Renal cortical epithelial cell (primary cell): ENCODE measurements at places on chromosomes 3 and 15. TPM values are rescaled to one million over a fixed set of nuclear protein-coding genes. Genes with fewer than 3 reads are reported as not detected.

DNA sequence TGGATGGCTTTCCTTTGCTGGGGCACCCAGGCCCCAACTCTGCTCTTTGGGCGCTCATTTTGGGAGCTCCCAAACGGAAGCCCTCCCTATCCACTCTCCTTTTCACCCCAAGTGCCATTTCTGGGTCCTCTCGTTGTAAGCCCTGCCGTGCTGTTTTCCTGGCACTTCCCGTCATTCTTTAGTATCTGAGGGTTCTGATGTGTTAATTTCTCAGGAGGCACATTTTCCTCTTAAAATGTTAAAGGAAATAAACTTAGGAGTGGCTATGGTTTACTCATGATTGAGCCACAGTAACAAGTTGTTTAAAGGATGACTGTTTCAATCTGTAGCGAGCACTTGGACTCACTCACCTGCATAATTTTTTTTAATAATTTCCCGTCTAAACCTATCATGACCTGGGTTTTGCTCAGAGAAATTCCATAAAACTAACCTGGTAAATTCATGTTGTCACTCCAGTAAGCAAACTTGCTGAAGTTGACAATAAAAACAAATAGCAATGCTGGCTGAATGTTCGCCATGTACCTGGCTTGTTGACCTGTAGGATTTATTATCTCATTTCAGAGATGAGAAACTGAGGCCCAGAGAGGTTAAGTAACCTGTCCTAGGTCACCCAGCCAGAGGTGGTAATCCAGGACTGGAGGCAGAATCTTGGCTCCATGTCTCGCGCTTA, 10.6 kb downstream of the ALDH1A3 start:
- DNase-seq = peak; percentile 23

DNA sequence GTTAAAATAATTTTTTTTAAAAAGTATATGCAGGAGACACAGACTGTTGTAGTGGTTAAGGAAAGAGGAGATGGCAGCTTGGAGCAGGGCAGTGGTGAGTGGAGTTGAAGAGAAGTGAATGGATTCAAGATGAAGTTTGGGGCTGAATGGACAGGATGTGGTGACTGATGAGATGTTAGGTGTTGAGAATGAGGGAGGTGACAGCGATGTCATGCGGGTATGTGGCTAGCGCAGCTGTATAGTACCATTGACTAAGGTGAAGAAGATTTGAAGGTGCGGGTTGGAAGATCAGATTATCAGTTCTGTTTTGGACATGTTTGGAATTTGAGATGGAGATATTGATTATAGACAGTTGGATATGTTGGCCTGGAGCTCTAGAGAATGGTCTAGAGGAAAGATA, 20.1 kb downstream of the FBXO22 start:
- no peak for DNase-seq

DNA sequence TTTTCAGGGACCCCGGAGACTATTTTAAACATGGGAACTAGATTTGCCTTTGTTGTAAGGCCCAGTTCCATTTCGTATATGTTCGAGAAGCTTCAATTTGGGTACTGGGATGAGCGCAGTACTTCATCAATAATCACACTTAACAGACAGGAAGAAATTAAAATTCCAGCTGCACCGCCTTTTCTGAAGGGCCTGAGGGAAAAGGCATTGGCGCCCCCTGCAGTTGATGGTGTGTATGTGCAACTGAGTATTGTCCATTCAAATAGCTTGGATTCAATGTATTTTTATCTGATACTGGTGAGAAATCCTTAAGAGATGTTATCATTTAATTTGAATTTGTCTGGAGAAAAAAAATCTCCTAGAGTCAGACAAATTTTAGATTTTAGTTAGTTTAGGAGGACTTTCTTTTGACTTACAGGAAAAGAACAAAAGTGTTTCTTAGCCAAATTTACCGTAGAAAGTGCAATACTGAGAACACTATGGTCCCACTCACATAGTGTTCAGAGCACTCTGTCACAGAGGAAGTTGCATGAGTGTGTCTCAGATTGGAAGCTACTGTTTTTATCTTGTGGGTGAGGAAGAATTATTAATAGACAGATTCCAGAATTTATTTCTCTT, 5.4 kb upstream of the ALDH1A2 start:
- peak; percentile 47 for DNase-seq

DNA sequence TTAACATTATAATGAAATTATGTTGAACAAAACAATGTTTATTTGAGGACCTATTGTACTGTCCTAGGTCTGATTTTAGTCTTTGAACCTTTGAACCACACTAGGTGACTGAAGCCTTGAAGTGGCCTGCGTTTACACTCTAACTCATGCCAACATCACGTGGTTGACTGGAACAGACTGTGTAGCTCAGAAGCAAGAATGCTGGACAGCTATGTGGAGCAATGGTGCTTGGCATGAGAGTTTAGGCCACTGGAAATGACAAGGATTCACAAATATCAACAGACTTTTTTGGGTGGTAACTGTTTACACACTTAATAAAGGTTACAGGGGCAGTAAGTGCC, 391.5 kb downstream of the RAP2B start:
- peak; percentile 1 for DNase-seq

DNA sequence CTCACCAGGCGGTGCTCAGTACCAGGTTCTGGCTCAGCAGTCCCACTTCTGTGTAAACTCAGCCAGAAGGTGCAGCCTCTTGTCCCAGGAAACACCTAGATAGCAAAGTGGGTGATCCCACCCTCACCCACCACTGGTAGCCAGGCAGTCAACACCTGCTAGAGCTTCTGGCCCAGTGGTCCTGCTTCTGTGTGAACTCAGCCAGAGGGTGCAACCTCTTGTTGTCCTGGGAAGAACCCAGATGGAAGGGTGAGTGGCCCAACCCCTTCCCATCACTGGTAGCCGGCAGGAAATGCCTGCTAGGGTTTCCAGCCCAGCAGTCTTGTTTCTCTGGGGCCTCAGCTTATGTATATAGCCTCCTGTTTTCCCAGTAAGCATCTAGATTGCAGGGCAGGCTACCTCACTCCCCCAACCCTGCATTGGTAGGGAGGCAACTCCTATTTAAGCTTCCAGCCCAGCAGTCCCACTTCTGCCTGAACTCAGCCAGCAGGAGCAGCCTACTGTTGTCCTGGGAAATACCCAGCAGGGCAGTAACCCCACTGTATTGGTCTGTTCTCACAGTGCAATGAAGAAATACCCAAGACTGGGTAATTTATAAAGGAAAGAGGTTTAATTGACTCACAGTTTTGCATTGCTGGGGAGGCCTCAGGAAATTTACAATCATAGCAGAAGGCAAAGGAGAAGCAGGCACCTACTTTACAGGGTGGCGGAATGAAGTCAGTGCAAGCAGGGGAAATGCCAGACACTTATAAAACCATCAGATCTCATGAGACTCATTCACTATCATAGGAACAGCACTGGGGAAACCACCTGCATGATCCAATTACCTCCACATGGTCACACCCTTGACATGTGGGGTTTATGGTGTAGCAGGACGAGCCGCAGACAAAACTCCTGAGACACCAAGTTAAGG, 110.6 kb downstream of the DTWD1 start:
- DNase-seq = no peak

Gene STRC
- 0.05 TPM in 1 of 2 replicates, not detected in the other for total RNA-seq

DNA sequence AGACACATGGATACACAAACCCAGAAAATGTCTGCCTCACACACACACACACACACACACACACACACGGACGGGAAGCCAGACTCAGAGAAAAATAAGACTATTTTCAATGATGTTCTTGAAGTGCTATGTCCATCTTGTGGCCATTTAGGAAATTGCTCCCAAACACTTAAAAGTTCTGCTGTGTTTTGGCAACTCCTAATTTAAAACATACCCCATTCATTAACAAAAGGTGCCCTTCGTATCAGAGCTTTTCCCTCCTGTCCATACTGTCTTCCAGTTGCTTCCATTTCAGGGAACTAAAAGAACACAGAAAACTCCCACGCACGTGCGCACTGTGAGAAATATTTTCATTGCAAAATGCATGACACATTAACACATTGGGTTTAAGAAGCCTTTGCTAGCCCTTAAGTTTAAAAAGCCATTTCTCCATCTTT, 44.6 kb downstream of the SLC12A1 start:
- DNase-seq = peak; percentile 76

Gene SELENOT
- 220 and 334 TPM in 2 replicates for total RNA-seq
